NCI-H1048 (cell line): ENCODE measurements at places on chromosomes 1 and 21.
A peak's percentile ranks its signal among the peaks of the same experiment; 100 is the strongest.

- DNase-seq = no peak
These were observed 558 bp downstream of the USP1 start for GRCh38 chr1:62437273-62437940.

DNA sequence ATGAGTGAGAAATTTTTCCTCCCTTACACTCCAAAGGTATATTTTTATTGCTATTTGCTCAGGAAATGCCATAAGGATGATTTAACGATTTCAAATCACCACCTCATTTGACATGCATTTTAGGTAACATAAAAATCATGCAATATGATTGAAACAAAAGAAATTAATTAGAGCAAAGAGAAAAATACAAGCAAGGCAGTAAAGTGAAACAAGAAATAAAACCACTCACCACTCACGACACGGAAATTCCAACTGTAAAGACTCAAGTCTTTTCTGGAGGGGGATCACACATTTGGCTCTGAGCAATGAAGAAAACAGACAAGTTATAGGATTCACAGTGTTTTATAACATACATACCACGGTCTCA is 86.8 kb upstream of the ARHGAP29 start:
- DNase-seq = no peak

DNA sequence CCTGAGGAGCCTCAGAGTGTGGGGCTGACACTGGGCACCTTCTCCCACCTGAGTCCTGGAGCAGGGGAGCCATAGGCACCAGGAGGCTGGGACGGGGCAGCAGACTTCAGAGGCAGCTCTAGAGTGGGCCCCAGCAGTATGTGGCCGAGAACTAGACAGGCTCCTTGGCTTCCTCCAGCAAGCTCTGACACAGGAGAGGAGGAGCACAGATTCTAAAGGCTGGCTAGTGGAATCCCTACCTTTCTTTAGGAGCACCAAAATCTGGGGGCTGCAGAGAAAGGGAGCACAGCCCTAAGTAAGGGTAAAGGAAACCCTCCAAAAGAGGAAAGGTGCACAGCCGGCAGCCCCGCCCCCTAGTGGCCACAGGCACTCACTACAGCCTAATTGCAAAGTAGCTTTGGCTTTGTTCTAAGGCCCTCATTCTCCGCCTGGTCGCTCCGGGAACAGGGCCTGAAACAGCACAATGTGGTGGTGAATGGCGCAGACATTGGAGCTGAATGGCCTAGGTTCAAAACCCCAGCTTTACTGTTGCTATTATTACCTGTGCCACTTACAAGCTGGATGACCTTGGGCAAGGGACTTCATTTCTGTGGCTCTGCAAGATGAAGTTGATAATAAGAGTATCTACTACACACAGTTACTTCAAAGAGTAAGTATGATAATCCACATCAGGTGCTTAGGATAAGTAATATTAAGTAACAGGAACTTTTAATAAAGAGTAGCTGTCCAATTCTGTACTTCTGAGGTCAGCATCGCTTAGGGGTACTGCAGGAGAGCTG is 8.8 kb upstream of the GUCA2A start:
- DNase-seq = peak; percentile 13

DNA sequence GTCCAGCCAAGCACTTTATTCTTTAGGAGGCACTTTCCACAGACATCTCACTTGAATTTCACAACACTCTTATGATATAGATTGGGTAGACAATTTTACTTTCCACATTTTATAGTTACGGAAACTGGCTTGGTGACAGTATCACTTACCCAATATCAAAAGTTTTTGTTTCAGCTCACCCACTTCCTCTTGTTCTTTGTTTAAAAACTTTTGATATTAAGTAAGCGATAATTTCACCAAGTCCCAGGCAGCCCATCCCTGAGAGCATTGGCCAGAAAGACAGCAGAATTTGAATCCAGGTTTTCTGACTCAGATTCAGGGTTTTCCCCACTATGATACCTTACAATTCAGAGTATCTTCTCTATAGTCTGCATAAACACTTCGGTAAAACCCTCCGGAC is 60.0 kb downstream of the LRIG2 start:
- no peak for DNase-seq

DNA sequence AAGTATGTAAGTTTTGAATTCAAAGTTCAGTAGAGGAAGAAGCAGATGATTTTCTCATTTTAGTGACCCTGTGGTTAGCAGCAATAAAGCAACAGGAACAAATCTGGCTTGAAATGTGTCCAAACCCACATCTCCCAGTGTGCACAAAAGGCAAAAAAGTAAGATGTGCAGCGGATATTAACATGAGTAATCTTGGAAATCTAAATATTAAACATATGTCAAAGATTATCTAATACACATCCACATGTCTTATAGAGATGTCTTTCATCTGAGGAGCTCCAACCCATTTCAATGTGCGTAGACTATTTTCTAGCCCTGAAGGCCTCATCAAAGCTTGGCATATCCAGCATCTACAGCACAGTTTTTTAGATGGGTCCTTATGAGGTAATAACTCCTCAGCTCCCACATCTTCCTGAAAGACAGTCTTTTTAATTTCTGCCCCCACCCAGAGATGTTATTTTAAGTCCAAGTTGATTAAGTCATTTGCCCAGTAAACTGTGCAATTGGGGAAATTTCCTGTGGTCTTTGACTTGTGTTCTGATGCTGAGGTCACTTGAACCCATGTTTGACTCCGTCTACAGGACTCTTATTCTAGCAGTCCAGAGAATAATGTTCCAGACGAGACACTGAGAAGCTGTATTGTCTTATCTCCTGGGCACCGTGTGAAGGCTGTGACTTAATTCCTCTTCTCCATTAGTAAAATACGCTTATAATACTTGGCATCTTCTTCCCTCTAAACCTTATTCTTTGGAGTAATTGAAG is 73.7 kb downstream of the LMO4 start:
- no peak for DNase-seq

DNA sequence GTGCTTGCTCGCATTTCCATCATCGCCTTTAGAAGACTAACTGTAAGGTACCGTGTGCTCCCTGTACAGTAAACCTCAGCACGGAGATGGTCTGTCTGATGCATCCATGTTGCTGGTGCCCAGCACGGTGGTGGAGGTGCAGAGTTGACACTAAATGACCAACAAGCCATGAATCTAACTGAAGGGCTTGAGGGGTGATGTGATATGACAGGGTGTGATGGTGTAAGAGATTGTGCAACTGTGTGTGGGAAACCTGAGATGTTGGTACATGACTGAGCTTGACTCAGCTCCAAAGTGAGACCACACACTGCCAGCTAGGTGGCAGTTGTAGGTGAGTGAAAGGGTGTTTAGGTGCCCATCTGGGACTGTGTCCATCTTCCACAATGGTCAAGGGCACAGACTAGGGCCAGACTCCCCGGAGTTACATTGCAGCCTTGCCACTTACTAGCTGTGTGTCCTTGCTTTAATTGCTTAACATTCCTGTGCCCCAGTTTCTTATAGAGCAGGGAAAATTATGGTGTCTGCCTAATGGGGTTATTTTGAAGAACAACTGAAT is 21.4 kb downstream of the SLC2A1 start:
- DNase-seq = no peak

DNA sequence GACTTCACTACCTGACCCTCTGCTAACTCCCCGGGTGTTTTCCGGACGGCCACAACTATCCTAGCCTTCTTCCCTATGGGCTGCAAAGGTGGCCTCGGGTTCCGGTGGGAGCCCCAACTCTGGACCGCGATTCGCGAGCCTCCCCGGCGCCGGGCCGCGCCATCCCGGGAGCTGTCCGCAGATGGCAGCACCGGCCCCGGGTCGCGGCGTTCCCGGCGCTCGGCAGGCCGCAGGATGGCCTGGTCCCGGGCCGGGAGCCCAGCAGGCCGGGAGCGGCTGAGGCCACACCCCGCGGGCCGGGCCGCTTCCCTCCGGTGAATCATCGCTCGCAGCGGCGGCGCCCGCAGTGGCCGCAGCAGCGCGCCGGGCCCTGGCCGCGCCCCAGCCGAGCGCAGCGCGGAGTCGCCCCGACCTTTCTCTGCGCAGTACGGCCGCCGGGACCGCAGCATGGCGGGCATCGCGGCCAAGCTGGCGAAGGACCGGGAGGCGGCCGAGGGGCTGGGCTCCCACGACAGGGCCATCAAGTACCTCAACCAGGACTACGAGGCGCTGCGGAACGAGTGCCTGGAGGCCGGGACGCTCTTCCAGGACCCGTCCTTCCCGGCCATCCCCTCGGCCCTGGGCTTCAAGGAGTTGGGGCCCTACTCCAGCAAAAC is at the start of gene CAPN2:
TSS of gene CAPN2 (plus strand) at position 346 of the 656 bp plus-strand sequence. CDS start at position 448, 102 bp downstream.
- DNase-seq = peak; percentile 45

- no peak for DNase-seq
These were observed 21.7 kb downstream of the ECE1 start for GRCh38 chr1:21268281-21269239.

DNA sequence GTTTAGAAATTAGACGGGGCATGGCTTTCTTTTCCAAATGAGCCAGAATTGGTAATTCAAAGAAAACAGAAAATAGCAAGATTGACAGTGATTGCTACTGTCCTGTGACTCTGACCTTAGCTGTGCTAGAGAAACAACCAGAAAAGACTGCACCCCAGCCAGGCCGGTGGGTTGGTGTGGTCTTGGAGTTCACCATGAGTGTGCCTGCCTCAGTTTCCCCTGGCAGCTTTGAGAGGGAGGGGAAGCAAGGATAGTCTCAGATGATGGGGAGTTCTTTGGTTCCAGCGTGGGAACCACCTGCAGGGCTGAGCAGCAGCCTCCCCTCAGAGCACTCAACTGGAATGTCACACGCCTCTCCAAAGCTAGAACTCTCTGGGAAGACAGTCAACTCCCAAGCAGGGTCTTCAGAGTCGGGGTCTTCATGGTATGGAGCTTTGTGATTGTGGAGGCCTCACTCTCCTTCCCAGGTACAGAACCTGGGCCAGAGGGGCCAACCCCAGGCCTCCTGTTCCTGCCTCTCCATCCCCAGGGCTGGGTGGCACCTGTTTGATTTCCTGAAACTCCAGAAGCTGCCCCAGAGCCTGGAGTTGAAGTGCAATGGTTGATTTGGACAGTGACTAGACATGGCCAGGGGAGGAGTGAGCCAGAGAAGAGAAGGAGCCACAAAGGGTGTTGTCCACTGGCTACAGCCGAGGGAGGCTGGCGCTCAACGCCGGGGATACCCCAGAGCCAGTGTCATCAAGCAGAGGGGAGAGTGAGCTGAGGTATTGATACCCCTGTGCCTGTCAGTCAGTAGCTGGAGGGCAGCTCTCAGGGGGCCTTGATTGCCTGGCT is 35.7 kb downstream of the SIM2 start:
- DNase-seq = no peak

- DNase-seq = no peak
These were observed 55.4 kb upstream of the LPGAT1 start for GRCh38 chr1:211885747-211886522.

DNA sequence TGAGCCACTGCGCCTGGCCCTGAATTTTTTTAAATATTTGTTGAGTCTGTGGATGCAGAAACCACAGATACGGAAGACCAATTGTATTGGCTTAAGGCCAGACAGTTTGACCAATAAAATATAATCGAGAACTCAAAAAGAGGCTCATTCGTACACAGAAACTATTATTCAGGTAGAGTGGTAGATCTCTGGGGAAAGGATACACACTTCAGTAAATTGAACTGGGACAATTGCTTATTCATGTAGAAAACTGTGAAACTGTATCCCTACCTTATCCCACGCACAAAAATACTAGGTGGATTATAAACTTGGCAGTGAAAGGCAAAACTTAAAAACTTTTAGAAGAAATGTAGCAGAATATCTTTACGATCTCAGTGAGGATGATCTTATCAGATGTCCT is 25.0 kb upstream of the SHE start:
- no peak for DNase-seq

DNA sequence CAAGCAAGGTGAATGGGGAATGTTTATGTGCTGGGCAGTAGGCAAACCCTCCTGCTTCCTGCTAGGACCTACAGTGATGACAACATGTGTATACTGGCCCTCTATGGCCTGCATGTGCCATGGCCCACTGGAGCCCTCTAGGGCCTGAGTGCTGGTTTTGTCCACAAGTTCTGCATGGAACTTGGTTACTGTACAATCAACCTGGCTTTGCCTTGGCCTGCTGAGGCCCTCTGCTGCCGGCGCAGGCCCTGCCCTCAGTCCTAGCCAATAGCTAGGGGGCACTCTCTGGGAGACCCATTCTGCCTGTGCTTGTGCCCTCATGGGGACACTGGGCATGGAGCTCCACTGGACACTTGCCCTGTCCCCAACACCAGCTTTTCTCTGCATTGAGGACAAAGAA is 138.6 kb upstream of the NGF start:
- no peak for DNase-seq

- no peak for DNase-seq
These were observed 524.8 kb downstream of the PTPRC start for GRCh38 chr1:199163670-199164069.

DNA sequence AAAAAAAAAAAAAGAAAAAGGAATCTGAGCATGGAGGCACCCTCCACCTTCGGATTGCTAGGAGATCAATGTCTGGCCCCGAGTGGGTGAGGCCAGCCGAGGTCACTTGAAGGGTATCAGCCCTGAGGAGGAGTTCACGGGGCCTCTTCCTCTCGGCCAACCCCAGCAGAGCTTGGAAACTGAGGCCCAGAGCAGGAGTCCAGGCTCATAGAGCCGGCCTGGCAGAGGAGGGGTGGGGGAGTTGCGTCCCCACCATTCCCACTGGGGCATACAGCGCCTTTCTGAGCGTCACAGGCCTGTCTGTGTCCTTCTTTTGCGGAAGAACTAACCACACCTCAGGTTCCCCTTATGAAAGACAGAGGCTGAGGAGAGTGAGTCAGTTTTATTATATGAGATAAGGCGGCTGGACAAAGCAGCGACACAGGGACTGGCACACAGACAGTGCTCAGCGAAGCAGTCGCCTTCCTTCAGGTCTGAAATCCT is 17.1 kb upstream of the EPHA2 start:
- no peak for DNase-seq

- DNase-seq = peak; percentile 41
These were observed 131.9 kb downstream of the CRB1 start for GRCh38 chr1:197399755-197400521.

DNA sequence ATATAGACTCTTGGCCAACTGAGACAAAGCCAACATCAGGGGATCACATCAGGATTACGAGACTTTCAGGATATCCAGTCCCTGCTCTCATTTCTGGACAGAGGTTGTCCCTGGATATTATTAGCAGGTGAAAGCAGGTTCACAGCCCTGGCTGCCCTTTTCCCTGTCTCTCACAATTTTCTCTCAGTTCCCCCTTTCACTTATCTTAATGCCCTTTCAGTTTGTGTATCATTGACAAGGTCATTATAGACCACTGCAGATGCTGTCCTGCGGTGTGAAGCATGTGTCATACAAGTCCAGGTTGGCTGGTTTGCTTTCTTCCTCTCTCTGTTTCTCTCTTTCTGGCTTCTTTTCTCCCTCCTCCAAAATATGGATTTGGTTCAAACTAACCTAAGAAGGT is 2.1 kb upstream of the KLHDC9 start:
- DNase-seq = no peak
